Activated CD4-positive, alpha-beta T cell treated with anti-CD3 and anti-CD28 coated beads for 36 hours (primary cell): ENCODE measurements at places on chromosomes 11 and 22. TPM values are rescaled to one million over a fixed set of nuclear protein-coding genes. Genes with fewer than 3 reads are reported as not detected.

DNA sequence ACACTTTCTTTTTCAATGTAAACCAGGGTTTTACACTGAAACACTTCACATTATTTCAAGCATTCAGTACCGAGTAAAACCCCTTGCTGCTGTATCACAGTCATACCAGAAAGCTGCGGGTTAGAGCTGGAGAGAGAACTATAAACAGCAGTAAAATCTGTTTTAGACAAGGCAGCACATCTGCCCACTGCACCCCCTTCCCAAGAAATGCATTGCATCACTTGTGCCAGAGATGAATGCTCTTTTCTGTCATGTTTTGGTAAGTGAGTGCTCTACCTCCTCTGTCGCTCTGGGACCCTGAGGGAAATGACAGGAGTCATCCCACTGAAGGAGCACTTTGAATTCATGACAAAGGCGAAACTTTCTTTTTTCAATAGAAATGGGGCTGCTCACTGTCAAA, 107.2 kb downstream of the MAML2 start:
- peak overlapping the region; percentile 45 for H3K4me3 ChIP-seq
- no peaks in the 10 kb centered on the region for H3K27me3 ChIP-seq
- peaks cover 53% of the 10 kb centered on the region for H3K4me1 ChIP-seq
- DNase-seq = peak; percentile 86
- peak overlapping the region; percentile 78 for H3K27ac ChIP-seq
- H3K36me3 ChIP-seq = peaks cover 29% of the 10 kb centered on the region

- no peak overlapping the region for H3K27ac ChIP-seq
- no peaks in the 10 kb centered on the region for H3K36me3 ChIP-seq
- no peak overlapping the region for H3K4me3 ChIP-seq
- DNase-seq = no peak
- no peaks in the 10 kb centered on the region for H3K4me1 ChIP-seq
- peaks cover 4% of the 10 kb centered on the region for H3K27me3 ChIP-seq
These were observed 484.9 kb downstream of the BUD13 start for GRCh38 chr11:116287866-116288265.

GRCh38 chr11:128625326-128625725, 38.0 kb upstream of the ETS1 start:
- H3K27me3 ChIP-seq = no peaks in the 10 kb centered on the region
- H3K36me3 ChIP-seq = no peaks in the 10 kb centered on the region
- no peak for DNase-seq

DNA sequence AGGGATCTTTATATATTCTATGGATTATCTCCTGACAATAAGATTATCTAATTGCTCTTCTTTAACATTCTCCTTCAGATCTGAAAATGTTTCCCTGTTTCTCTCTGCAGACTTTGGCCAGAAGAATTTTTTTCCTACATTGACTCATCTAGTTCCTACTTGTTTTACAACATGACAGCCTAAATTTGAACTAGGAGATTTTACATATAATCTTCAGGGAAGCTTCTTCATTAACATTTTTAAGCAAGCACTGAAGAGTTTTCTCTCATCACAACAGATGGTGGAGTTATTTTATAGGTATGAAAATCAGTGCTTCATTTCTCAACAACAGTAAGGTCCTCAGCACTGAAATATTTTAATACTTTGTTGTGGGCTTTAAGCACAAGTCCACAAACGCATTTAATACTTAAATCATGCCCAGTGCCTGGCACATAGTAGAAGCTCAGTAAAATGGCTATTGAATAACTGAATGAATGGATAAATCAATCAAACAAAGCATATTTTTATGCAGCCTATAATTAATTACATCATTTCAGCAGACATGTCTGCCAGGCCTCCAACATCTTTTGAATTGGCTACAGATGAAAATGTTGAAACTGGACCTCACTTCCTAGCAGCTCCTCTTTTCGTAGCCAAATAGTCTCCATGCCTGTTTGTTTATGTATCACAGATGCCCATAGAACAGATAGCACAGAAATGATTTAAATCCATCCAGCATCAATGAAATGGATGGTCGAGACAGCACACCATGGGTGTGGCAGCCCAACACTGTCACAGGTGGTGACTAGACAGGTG, 117.3 kb upstream of the POU2AF2 start:
- no peak for DNase-seq
- H3K27ac ChIP-seq = no peak overlapping the region
- H3K4me3 ChIP-seq = no peak overlapping the region

DNA sequence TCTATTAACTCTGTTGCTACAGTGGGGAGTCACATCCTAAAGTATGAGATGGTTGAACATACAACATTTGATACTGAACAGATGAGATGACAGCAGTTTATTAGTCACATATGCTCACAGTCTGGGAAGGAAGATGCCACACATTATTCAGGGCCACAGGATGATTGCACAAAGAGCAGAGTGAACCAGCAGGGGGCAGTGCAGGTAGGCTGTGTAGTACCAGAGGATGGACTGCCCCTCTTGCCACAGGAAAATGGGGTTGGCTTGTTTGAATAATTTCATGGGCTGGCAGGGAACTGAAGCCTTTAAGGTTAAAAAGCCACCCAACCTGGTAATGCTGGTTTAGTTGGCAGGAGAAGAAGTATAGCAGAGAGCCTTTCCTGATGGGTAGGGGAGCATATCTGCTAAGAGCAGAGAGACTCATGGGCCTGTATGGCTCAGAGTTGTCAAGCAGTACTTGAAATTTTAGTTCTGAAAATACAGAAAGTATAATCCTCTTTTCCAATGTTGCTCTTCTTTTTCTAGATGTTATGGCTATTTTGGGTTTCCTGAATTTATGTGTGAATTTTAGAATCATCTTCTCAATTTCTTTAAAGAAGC, 180.4 kb upstream of the B3GAT1 start:
- no peak overlapping the region for H3K27ac ChIP-seq
- peak; percentile 84 for DNase-seq
- H3K27me3 ChIP-seq = peaks cover 4% of the 10 kb centered on the region
- H3K4me3 ChIP-seq = no peak overlapping the region
- H3K4me1 ChIP-seq = no peaks in the 10 kb centered on the region
- H3K36me3 ChIP-seq = no peaks in the 10 kb centered on the region

DNA sequence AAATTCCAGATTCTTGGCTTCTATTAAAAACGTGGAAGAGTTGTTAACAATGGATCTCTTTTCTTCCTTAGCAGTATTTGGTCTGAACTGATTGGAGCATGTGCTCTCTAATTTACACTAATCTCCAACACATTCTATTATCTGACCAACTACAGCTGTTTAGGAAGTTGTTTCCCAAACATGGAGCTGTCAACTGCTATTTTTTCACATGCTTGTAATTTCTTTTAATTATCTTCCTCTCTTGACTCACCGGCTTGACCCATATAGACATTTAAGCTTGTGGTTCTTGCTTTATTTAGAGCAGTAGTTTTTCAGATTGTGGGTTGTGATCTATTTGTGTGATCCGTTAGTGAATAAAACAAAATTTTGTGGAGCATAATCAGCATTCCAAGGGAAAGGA, 40.8 kb downstream of the CTNND1 start:
- no peak for DNase-seq
- no peak overlapping the region for H3K4me3 ChIP-seq
- no peak overlapping the region for H3K27ac ChIP-seq
- peaks cover 27% of the 10 kb centered on the region for H3K4me1 ChIP-seq
- H3K27me3 ChIP-seq = no peaks in the 10 kb centered on the region
- peaks cover 13% of the 10 kb centered on the region for H3K36me3 ChIP-seq

- no peaks in the 10 kb centered on the region for H3K27me3 ChIP-seq
- peaks cover 10% of the 10 kb centered on the region for H3K4me1 ChIP-seq
- H3K27ac ChIP-seq = peak overlapping the region; percentile 87
- H3K36me3 ChIP-seq = peaks cover 19% of the 10 kb centered on the region
- peak; percentile 32 for DNase-seq
- H3K4me3 ChIP-seq = no peak overlapping the region
These were observed 14.6 kb upstream of the NDUFC2 start for GRCh38 chr11:78094250-78094649.

MS4A3 gene
- not detected for total RNA-seq

ALDH3B2 gene
- not detected for total RNA-seq

GLB1L2 gene
- total RNA-seq = 3.9 TPM

GRCh38 chr11:111303461-111303860, 5.1 kb downstream of the POU2AF3 start:
- no peak overlapping the region for H3K4me3 ChIP-seq
- H3K27ac ChIP-seq = no peak overlapping the region
- H3K36me3 ChIP-seq = no peaks in the 10 kb centered on the region
- H3K27me3 ChIP-seq = peaks cover 49% of the 10 kb centered on the region
- DNase-seq = no peak
- H3K4me1 ChIP-seq = no peaks in the 10 kb centered on the region

CEP164 gene
- total RNA-seq = 31.0 TPM

DNA sequence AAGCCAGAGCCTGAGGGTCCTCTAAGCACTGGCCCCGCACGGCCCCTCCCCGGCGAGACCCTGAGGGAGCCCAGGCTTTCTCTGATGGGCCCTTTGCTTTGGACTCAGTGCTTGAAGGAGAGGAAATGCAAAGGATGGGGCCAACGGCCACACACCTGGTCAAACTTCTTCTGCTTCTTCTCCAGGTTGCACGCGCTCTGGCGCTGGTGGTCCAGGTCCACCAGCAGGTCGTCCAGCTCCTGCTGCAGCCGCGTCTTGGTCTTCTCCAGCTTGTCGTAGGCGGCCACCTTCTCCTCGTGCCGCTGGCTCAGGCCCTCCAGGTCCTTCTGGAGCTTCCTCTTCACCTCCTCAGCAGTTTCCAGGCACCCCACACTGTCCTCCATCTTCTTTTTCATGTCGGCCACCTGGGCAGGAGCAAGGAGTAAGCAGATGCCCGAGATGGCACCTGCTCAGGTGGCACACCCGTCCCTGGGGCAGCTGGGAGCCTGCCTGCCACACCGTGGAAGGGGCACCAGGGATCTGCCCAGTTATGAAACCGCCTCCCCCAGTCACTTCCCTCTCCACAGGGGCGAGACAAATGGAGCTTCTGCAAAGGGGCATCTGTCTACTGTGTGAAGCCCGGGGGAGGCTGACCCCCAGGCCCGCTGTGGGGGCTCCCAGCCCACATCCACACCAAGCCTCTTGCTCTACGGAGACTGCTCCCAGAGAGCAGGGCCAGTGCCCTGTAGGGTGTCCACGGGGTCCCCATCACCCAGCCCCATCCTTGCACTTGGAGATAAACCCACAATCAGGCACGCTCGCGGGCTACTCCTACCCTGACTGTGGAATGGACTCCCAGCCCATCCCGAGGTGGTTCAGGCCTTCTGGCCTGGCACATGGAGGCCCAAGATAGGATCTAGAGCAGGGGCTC, 39.2 kb downstream of the APOL1 start:
- peaks cover 27% of the 10 kb centered on the region for H3K4me1 ChIP-seq
- no peak overlapping the region for H3K27ac ChIP-seq
- peaks cover 83% of the 10 kb centered on the region for H3K36me3 ChIP-seq
- no peak overlapping the region for H3K4me3 ChIP-seq

DNA sequence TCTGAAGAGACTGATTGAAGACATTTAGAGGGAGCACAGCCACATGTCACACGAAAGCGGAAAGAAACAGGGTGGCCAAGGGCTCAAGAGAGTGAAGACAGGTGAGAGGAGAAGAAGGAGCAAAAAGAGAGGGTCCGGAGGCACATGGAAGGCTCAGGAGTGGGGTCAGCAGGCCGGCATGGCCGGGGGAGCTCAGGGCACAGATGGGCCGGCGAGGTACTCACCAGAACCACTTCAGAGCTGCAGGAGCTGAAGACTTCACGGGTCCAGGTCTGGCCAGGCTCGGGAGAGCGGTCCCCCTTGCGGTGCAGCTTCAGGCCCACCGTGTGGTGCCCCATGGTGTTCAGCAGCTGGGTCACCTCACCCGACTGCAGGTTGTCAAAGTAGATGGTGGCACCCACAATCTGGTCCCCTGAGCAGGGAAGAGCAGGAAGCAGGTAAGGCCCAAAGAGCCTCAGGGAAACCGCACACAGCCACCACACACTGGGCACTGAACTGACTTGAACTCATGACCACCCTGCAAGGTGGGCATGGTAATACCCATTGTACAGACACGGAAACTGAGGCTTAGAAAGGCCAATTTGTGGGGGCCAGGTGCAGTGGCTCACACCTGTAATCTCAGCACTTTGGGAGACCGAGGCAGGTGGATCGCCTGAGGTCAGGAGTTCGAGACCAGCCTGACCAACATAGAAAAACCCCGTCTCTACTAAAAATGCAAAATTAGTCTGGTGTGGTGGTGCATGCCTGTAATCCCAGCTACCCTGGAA, 11.6 kb downstream of the AHNAK start:
- DNase-seq = no peak
- H3K36me3 ChIP-seq = peaks cover 17% of the 10 kb centered on the region
- H3K27ac ChIP-seq = no peak overlapping the region
- peaks cover 18% of the 10 kb centered on the region for H3K4me1 ChIP-seq

- H3K4me3 ChIP-seq = peak overlapping the region; percentile 35
- H3K27me3 ChIP-seq = no peaks in the 10 kb centered on the region
- H3K36me3 ChIP-seq = no peaks in the 10 kb centered on the region
These were observed 76.5 kb upstream of the ARFGAP3 start for GRCh38 chr22:42933485-42934091.

DNA sequence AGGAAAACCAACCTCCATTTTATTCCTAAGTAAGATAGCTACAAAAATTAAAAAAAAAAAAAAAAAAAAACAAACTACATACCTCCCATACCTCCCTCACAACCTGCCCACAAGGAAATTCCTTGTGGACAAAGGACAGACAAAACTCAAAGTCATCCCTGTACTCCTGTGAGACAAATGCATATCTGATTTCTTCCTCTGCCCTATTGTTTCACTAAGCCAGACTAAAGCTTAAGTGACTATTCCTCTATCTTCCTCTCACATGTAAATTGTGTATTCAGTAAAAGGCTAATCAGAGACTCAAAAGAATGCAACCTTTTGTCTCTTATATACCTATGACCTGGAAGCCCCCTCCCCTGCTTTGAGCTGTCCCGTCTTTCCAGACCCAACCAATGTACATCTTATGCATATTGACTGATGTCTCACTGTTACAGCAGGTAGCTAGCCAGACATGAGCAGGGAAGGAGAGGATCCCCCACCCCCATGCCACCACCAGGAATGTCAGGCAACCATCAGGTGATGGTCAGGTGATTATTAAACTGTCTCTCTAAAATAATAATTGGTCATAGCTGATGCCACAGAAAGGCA, 289.4 kb downstream of the SBF2 start:
- no peaks in the 10 kb centered on the region for H3K36me3 ChIP-seq
- DNase-seq = no peak
- no peak overlapping the region for H3K4me3 ChIP-seq
- H3K27ac ChIP-seq = no peak overlapping the region

DNA sequence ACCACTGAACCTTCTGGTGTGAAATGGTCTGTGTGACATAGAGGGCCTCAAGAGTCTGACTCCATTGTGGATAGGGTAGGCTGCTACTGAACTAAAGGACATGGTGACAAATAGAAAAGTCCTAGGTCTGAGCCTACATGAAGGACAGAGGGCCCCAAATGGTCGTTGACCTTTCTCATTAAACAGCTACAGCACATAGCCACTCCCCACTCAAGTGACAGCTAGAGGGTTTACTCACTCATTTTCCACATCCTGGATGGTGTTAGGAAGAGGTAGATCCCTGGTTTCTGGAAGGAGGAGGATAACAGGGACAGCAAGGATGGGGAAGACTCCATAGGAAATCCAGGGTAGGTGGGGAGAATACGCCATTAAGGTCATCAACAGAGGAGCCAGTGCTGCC, 63.3 kb downstream of the SLC22A24 start:
- H3K4me1 ChIP-seq = no peaks in the 10 kb centered on the region
- no peak overlapping the region for H3K4me3 ChIP-seq
- H3K27ac ChIP-seq = no peak overlapping the region
- DNase-seq = no peak

GRCh38 chr11:7534042-7534378, 20.2 kb downstream of the PPFIBP2 start:
- no peak overlapping the region for H3K4me3 ChIP-seq
- peaks cover 77% of the 10 kb centered on the region for H3K4me1 ChIP-seq
- H3K36me3 ChIP-seq = no peaks in the 10 kb centered on the region
- H3K27me3 ChIP-seq = no peaks in the 10 kb centered on the region

ASPHD2 gene
- 10.2 TPM for total RNA-seq

PLA2G6 gene
- total RNA-seq = 57.3 TPM
